Large intestine (tissue), 12 donors: ENCODE measurements at places on chromosomes 12 and 14. TPM values are rescaled to one million over a fixed set of nuclear protein-coding genes. Genes with fewer than 3 reads are reported as not detected.
A peak's percentile ranks its signal among the peaks of the same experiment; 100 is the strongest.

The PROX2 gene
- 1.5 TPM for polyA plus RNA-seq

The ACOT6 gene
- polyA plus RNA-seq = 0.04 TPM

GRCh38 chr14:21098892-21099595 lies 589 bp upstream of the ZNF219 start:
- H3K27me3 ChIP-seq = no peaks in the 10 kb centered on the region
- H3K4me1 ChIP-seq = peaks cover 57% of the 10 kb centered on the region
- DNase-seq = no peak
- peak overlapping the region; percentile 66 for H3K4me3 ChIP-seq

DNA sequence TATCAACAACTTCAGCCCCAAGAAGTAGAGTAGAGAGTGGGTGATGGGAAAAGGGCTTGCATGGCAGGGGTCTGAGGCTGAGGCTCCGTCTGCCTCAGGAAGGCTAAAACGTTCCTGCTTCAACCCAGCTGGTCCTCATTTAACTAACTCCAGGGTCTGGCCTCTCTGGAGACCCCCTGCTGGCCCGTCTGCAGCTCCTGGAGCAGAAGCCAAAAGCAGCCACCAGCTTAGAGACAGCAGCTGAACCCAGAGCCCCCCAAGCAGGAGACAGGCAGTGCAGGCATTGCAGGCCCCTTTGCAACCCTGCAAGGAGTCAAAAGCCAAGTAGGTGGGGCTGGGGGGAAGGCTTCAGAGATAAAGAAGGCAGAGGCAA lies 25.1 kb upstream of the LTBP2 start:
- no peaks in the 10 kb centered on the region for H3K36me3 ChIP-seq
- no peaks in the 10 kb centered on the region for H3K27me3 ChIP-seq
- H3K4me1 ChIP-seq = no peaks in the 10 kb centered on the region
- H3K4me3 ChIP-seq = no peak overlapping the region
- no peak for DNase-seq

- no peaks in the 10 kb centered on the region for H3K4me1 ChIP-seq
- H3K4me3 ChIP-seq = no peak overlapping the region
- H3K36me3 ChIP-seq = peaks cover 35% of the 10 kb centered on the region
- no peak overlapping the region for H3K27ac ChIP-seq
- H3K27me3 ChIP-seq = no peaks in the 10 kb centered on the region
Observed at GRCh38 chr12:95253386-95253785, 35.8 kb downstream of the VEZT start.

DNA sequence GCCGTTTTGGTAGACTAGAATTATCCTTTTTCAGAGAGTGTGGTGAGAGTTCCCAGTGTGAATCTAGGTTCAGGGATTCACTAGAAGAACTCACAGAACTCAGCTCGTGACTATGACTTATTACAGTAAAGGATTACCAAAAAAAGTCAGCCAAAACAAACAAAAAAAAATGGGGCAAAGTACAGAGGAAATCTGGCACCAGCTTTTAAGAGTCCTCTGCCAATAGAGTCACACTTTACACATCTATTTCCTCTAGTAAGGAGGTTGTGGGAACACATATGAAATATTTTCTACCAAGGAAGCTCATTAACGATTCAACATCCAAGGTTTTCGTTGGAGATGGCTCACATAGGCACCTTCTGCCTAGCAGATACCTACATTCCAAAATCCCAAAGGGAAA lies 28.2 kb downstream of the TSPAN19 start:
- H3K4me1 ChIP-seq = no peaks in the 10 kb centered on the region
- DNase-seq = no peak
- no peak overlapping the region for H3K27ac ChIP-seq
- no peaks in the 10 kb centered on the region for H3K36me3 ChIP-seq
- no peak overlapping the region for H3K4me3 ChIP-seq

DNA sequence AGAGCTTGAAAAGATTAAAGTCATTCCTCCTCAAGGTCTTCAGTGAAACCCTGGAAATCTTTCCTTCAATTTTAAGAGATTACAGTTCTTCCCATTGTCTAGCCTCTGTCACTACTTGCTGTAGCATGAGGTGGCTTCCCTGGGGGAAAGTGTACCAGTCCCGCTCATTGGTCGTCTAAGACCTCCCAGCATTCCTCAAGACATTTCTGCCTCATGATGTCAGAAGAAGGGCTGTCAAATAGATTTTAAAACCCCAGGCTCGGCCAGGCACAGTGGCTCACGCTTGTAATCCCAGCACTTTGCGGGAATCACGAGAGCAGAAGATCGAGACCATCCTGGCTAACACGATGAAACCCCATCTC lies 46.7 kb downstream of the SMUG1 start:
- no peaks in the 10 kb centered on the region for H3K36me3 ChIP-seq
- no peak overlapping the region for H3K27ac ChIP-seq
- H3K4me1 ChIP-seq = peaks cover 18% of the 10 kb centered on the region
- DNase-seq = no peak

- H3K27ac ChIP-seq = no peak overlapping the region
- no peaks in the 10 kb centered on the region for H3K36me3 ChIP-seq
- no peak overlapping the region for H3K4me3 ChIP-seq
- H3K27me3 ChIP-seq = peaks cover 33% of the 10 kb centered on the region
Observed at GRCh38 chr14:57869617-57870016, 3.7 kb upstream of the SLC35F4 start.

GRCh38 chr12:6819106-6820030 lies 2.3 kb upstream of the GPR162 start:
- no peaks in the 10 kb centered on the region for H3K36me3 ChIP-seq
- H3K4me1 ChIP-seq = peaks cover 15% of the 10 kb centered on the region
- peaks cover 30% of the 10 kb centered on the region for H3K27me3 ChIP-seq
- DNase-seq = no peak
- H3K27ac ChIP-seq = no peak overlapping the region

GRCh38 chr14:61698206-61698980 lies 3.1 kb downstream of the HIF1A start:
- no peak overlapping the region for H3K27ac ChIP-seq
- peaks cover 2% of the 10 kb centered on the region for H3K4me1 ChIP-seq
- H3K4me3 ChIP-seq = no peak overlapping the region
- no peaks in the 10 kb centered on the region for H3K36me3 ChIP-seq
- H3K27me3 ChIP-seq = no peaks in the 10 kb centered on the region
- DNase-seq = no peak

GRCh38 chr14:69543341-69544115 lies 31.1 kb downstream of the CCDC177 start:
- no peak for DNase-seq
- H3K36me3 ChIP-seq = no peaks in the 10 kb centered on the region
- no peaks in the 10 kb centered on the region for H3K4me1 ChIP-seq
- H3K4me3 ChIP-seq = no peak overlapping the region
- H3K27me3 ChIP-seq = peaks cover 42% of the 10 kb centered on the region
